Activated CD8-positive, alpha-beta memory T cell treated with anti-CD3 and anti-CD28 coated beads, Interleukin-2, amount 10 ng/mL, durations not matched to agents 7 days and 5 days (primary cell): ENCODE measurements at places on chromosomes 13 and 19. TPM values are rescaled to one million over a fixed set of nuclear protein-coding genes. Genes with fewer than 3 reads are reported as not detected.

Gene ZNF610
- total RNA-seq, result 1.4 TPM

Gene PRR20D
- not detected for total RNA-seq

Gene SCEL
- not detected for total RNA-seq

Gene KIR2DL4
- 0.42 TPM for total RNA-seq

Gene MRPS31
- total RNA-seq, result 35.0 TPM

Gene SHD
- not detected for total RNA-seq

Gene FAM124A
- 0.09 TPM for total RNA-seq

Gene RINL
- total RNA-seq, result 80.1 TPM

Gene C19orf38
- 1.7 TPM for total RNA-seq

Gene ADAMTSL5
- 1.2 TPM for total RNA-seq

Gene NANOS3
- total RNA-seq, result 2.8 TPM

Gene SIGLEC5
- not detected for total RNA-seq

Gene CDX2
- not detected for total RNA-seq

Gene HSPB6
- not detected for total RNA-seq

Gene TJP3
- 1.3 TPM for total RNA-seq

Gene HS6ST3
- total RNA-seq, result not detected

Gene FAM216B
- not detected for total RNA-seq

Gene SLC25A42
- total RNA-seq, result 18.7 TPM

Gene ZNF726
- 18.1 TPM for total RNA-seq

Gene CILP2
- 0.12 TPM for total RNA-seq

Gene CEACAM7
- not detected for total RNA-seq

Gene ETV2
- total RNA-seq, result 1.2 TPM

Gene HSH2D
- 181 TPM for total RNA-seq

Gene ACP7
- total RNA-seq, result not detected

Gene GRIK5
- 0.44 TPM for total RNA-seq

Gene CCL25
- not detected for total RNA-seq

Gene SIGLEC12
- 0.98 TPM for total RNA-seq

Gene GTF2F2
- total RNA-seq, result 19.3 TPM

Gene ADAT3
- total RNA-seq, result 9.3 TPM

Gene SHISA7
- total RNA-seq, result not detected

Gene LYPD4
- not detected for total RNA-seq

Gene KANK2
- total RNA-seq, result 2.3 TPM
